ENCODE measurements at places on chromosomes 5 and 9.

DNA sequence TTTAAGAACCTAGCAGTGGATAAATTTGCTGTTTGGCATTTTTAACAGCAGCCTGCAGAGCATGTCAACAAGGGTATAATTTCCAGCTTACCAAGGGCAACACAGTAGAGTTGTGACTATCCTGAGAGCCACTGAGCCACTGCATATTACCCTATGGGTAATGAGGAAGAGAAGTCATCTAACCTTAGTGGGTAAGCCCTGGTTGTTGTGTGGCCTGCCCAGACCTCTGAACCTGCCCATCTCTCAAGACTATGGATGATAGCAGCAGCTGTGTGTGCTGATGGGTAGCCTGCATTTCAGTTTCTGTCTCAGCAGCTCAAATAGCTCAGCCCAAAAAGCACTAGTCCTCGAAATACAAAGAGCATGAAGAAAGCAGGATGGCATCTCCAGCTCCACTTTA is 56.1 kb upstream of the PIP5K1B start:
- no peak for DNase-seq

DNA sequence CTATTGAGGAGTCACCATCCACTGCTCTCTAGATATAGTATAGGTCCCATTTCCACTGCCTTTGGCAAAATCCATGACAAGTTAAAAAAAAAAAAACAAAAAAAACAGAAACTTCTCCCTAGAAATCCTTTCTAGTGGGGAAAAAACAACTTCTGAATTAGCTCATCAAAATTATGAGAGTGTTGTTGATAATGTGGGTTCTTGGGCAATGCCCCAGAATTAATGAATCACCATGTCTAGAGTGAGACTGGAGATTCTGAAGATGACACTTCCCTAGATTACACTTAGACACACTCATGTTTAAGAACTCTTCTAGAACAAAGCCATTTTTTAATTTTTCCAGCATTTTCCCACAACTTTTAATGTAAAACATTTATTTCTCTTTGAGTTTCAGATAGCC is 728.0 kb upstream of the C9orf72 start:
- no peak for DNase-seq

- no peak for DNase-seq
These were observed 203.0 kb downstream of the KDM4C start for GRCh38 chr9:6960777-6961176.

DNA sequence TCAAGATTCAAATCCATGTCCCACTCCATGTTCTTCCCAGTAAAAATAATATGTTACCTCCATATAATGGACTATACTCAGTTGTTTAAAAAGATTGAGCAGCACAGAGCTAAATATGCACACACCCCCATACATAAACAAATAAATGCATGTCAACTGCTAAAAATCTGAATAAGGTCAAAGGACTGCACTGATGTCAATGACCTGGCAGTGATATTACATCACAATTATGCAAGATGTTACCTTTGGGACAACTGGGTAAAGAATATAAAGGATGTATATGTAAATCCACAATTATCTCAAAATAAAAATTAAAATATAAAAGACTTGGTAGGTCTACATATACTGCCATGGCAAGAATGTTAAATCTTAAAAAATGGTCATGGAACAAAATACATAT is 57.9 kb downstream of the CDK5RAP2 start:
- DNase-seq = no peak

GRCh38 chr5:87147441-87147840 is 120.2 kb upstream of the RASA1 start:
- DNase-seq = no peak

- no peak for DNase-seq
These were observed 4.9 kb downstream of the EXOSC2 start for GRCh38 chr9:130698514-130698913.

GRCh38 chr5:58507715-58508114 is 16.5 kb downstream of the GAPT start:
- DNase-seq = no peak

- DNase-seq = no peak
These were observed 25.0 kb upstream of the STARD4 start for GRCh38 chr5:111537141-111538024.

DNA sequence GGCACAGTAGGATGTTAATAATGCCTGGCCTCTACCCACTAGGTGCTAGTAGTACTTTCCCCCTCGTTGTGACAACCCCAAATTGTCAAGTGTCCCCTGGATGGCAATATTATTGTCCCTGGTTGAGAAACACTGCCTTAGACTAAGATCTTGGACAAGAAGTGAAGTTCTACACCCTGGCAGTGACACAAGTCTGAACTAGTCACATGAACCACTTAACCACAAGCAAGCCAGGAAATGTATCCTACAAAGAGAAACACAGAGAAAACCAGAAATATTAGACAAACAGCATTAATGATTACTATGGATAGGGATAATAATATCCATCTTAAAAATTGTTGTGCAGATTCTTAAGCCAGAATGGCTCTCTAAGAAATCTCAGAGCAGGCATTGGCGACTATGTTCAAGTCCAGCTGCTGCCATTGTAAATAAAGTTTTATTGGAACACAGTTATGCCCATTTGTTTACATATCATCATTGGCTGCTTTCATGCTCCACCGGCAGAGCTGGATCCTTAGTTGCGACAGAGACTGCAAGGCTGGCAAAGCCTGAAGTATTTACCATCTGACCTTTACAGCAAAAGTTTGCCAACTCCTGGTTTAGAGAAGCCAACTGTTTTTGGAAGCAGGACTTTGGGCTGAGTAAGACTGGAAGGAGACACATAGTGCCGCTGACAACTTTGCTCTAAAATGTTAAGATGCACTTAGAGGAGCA is 80.8 kb downstream of the NTRK2 start:
- DNase-seq = no peak

- DNase-seq = no peak
These were observed 238.7 kb upstream of the NREP start for GRCh38 chr5:111995701-111996100.

GRCh38 chr5:80825786-80826460 is 134.2 kb upstream of the RASGRF2 start:
- no peak for DNase-seq

- DNase-seq = no peak
These were observed 158.1 kb downstream of the SLC25A46 start for GRCh38 chr5:110896901-110897300.

GRCh38 chr9:2395814-2396612 is 225.6 kb upstream of the VLDLR start:
- DNase-seq = no peak

GRCh38 chr5:34509392-34509791 is 146.7 kb upstream of the RAI14 start:
- no peak for DNase-seq

DNA sequence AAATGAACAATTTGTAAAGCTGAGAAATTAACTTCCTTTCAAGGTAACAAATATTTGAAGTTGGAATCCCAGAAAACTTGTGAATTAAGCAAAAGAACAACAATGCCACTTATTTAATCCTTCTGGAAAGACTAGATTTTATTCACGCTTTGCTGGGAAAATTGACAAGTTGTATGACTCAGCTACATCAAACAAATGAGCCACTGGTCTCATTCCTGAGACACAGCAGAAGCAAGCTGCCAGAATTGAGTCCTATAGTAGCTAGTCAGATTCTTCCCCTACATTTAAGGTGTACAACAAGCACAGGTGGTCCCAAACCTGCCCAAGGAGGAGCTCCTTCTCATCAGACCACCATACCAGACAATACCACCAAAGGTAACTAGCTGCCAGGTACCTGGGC is 280.7 kb downstream of the SPOCK1 start:
- DNase-seq = no peak

DNA sequence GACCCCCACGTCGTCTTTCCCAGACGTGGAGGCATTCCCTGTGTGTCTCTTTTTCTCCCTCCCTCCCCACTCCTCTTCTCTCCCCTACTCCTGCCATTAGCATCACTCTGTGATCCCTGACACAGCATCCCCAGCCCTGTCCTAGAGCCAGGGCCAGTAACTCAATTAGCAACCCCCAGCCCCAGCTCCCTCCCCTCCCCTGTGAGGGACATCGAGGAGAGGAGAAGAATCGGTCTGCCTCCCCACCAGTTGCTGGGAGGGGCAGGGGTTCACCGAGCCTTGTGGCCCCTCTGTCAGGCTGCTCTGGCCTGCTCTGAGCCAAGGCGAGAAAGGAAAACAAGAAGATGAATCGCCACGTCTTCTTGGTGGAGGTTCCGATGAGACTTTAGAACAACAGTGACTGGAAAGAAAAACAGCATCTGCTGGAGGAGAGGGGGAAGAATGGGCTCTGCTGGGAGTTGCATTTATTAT is 123.1 kb downstream of the PAPPA start:
- DNase-seq = no peak

DNA sequence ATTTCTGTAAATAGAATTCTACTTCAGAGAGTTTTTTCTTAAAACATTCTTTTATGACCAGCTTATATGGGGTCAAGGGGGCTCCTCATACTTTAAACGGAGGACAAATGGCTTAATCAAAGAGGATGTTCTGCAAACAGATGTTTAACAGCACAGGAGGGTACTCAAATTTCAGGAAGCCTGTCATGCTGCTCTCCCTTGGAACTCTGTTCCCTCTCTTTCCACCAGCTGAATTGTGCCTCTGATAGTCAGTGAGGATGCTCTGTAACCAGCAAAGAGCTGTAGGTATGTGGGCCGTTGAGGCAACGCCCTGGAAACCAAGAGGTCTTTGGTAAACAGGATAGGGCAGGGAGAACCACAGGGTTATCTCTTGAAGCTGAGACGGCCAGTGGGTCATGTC is 161.1 kb downstream of the C5orf15 start:
- DNase-seq = no peak

- DNase-seq = peak; percentile 77
These were observed 407.4 kb downstream of the BRINP1 start for GRCh38 chr9:118961857-118962256.

GRCh38 chr5:37738057-37738691 is 101.7 kb downstream of the GDNF start:
- DNase-seq = peak; percentile 22

DNA sequence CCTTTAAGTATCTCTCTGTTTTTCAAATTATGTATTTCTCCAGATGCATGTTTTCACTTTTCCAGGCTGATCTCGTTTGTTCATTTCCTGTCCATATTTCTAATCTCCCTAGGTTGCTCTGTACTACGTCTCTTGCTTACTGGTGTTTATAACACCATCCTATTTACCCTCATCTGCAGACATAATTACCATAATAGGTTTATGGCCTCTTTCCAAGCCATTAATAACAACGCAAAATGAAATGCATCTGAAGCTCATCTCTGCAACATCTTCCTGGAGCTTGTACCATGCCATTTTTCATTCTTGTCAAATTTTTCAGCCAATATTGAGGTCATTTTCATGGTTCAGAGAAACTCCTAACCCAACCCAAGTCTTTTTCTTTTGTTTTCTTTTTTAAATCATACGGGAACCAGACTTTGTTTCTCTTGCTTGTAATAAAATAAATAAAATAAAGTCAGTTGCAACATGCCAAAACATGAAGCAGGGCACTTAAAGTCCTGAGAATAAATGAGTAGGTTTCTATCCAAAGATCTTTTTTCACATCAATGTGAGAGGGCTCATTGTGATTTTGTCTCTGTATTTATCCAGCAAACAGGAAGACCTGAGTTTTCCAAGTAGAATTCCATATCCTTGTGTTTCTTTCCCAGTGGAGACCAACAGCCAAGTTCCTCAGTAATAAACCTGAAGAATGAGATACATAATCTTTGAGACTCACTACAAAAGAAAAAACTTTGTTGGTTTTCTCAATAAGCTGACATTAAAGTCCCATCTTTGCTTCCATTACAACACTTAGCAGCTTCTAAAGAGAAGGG is 37.0 kb downstream of the DPYSL3 start:
- no peak for DNase-seq

- DNase-seq = no peak
These were observed 369.5 kb downstream of the ARL15 start for GRCh38 chr5:53940921-53941320.

GRCh38 chr5:90182726-90183125 is 226.8 kb downstream of the CETN3 start:
- no peak for DNase-seq

GRCh38 chr5:135039271-135040033 is 5.4 kb upstream of the PITX1 start:
- no peak for DNase-seq

GRCh38 chr5:10567121-10567591 is 3.3 kb downstream of the ANKRD33B start:
- DNase-seq = no peak

DNA sequence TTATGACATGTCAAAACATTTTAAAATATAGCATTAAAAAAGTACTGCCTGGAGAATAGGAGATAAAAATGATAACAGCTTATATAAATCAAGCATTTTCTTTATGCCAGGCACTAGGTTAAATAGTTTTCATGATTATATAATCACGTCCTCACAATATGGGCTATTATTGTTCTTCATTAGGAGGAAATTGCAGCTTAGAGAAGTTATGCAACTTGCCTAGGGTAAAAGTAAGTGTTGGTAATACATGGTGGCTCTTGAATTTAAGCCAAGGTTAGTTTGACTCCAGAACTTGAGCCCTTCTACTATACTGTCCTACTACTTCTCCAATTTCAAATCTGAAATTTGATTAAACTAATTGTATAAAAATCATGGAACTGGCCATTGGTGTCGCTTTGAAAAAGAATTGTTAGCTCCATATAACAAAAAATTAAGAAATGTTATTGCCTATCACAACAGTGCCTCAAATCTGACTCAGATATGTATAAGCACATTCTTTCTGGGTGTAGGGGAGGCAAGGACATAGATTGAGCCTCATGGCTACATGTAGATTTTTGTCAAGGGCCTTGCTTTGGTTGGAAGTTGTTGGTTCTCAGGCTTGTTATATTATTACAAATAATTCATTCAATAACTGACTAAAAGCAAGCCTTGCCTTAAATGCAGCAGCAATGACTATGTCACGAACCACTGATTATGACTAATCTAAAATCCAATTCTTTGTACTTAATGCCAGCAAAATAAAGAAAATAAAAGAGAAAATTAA is 223.5 kb upstream of the DAB2 start:
- DNase-seq = no peak

DNA sequence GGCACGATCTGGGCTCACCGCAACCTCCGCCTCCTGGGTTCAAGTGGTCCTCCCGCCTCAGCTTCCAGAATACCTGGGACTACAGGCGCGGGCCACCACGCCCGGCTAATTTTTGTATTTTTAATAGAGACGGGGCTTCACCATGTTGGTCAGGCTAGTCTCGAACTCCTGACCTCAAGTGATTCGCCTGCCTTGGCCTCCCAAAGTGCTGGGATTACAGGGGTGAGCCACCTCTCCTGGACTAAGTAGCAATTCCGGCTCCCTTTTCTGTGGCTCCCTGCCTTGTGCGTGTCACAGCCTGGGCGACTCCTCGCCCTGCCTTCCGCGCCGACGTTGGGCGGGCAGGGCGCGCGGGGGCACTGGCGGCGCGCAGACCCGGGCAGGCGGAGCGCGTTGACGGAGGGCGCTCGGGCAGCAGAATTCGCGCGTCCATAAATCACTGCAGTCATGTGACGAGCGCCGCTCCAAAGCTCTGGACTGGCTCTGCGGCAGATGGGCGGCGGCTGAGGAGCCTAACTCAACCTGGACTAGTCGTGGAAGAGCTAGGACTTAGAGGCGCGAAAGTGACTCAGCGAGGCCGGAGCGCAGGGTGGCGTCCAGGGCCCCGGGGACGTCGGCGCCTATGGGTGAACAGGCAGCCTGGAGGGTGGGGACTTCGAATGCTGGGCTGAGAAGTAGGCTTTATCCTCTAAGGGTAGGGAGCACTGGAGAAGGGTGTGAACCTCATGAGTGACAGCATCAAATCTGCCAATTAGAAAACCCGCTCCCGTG is 1.4 kb upstream of the CIZ1 start:
- peak; percentile 64 for DNase-seq

- DNase-seq = no peak
These were observed 39.7 kb downstream of the SUB1 start for GRCh38 chr5:32625106-32625505.

All from hepatic stellate cell (primary cell).